ENCODE measurements at places on chromosomes 3 and 15. TPM values are rescaled to one million over a fixed set of nuclear protein-coding genes. Genes with fewer than 3 reads are reported as not detected.
A peak's percentile ranks its signal among the peaks of the same experiment; 100 is the strongest.

BAHD1 gene
- total RNA-seq, result 23.3 TPM

ANKUB1 gene
- total RNA-seq, result not detected

PDZRN3 gene
- total RNA-seq, result 31.9 TPM

- no peak overlapping the region for H3K4me3 ChIP-seq
- H3K4me1 ChIP-seq, result no peaks in the 10 kb centered on the region
- H3K27me3 ChIP-seq, result no peaks in the 10 kb centered on the region
- DNase-seq, result no peak
These were observed 55.4 kb downstream of the PLSCR2 start for GRCh38 chr3:146414010-146414409.

- no peak overlapping the region for H3K4me3 ChIP-seq
- no peaks in the 10 kb centered on the region for H3K36me3 ChIP-seq
- no peaks in the 10 kb centered on the region for H3K27me3 ChIP-seq
These were observed 132.2 kb downstream of the KLF13 start for GRCh38 chr15:31458596-31459399.

SLC22A13 gene
- not detected for total RNA-seq

CADPS gene
- 1.9 TPM for total RNA-seq

- no peak overlapping the region for H3K4me3 ChIP-seq
- no peaks in the 10 kb centered on the region for H3K27me3 ChIP-seq
- H3K27ac ChIP-seq, result peak overlapping the region; percentile 40
- peak; percentile 85 for DNase-seq
These were observed 479.0 kb downstream of the RAP2B start for GRCh38 chr3:153640689-153641665.

DNA sequence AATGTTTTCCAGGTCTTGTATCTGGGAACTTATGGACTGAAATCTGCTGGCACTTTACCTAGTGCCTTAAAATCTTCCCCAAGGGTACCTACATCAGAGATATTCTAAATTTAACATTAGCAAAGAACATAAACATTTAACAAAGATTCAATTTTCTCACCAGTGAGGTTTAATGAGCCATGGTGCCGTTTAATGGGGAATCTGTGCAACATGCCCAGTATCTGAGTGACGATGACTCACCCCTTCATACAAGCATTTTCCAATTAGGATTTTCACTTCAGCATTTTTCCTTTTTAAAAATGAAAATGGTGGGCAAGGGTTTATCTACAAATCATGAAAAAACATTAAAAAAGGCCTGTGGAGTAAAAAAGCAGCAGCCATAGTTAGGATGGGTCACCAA is 189.4 kb downstream of the SLC9A9 start:
- DNase-seq, result no peak
- H3K27ac ChIP-seq, result no peak overlapping the region
- H3K36me3 ChIP-seq, result no peaks in the 10 kb centered on the region

- no peaks in the 10 kb centered on the region for H3K36me3 ChIP-seq
These were observed 33.3 kb downstream of the NR2C2 start for GRCh38 chr3:14980689-14981088.

SOX14 gene
- total RNA-seq, result not detected

SLCO3A1 gene
- 66.2 TPM for total RNA-seq

DNA sequence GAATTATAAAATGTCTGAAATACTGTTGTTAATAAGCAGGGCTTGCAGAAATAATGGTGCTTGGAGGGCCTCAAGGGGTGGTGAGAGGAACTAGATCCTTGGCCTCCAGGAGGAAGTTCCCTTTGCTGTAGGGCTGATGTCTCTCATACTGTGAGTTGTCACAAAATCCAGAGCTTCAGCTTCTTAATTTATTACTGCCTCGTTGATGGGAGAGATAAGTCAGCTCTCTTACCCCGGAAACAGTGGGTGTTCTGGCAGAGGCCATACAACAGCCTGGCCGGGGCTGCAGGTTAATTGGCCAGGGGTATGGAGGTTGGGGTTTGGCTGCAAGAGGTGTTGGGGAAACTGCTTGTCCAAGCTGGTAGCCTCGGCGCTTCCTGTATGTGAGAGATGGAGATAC is 15.5 kb downstream of the MAPKAPK3 start:
- H3K36me3 ChIP-seq, result no peaks in the 10 kb centered on the region
- peaks cover 14% of the 10 kb centered on the region for H3K4me1 ChIP-seq
- H3K4me3 ChIP-seq, result no peak overlapping the region

EDEM1 gene
- 312 TPM for total RNA-seq

DNA sequence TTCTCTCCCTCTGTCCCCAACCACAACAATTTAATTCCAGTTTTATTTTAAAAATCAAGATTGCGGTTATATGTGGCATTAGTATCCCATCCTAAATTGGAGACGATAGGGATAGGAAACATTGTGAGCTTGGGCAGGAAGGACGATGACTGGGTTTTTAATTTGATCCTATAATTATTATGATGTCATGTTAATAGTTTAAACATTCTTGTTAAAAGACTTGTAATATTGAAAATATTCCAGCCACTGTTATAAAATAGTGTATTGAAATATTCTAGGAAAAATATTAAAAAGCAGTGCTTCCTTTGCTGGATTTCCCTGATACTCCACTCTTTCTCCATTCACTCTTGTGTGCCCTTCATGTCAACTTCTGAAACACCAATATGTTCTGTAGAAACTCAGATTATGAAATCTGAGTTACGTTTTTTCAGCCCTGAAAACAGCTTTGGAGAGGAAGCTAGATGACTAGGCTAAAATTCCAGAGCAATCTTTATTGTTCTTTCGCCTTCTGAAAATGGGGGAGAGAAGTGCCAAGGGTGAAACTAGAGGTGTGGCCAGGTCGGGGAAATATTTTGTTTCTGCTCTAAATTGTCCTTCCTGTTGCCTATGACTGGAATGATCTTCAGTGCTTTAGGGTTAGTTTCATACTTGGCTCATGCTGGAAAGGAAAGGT is 46.1 kb upstream of the MAP3K13 start:
- H3K4me3 ChIP-seq, result no peak overlapping the region
- H3K27me3 ChIP-seq, result no peaks in the 10 kb centered on the region
- no peaks in the 10 kb centered on the region for H3K36me3 ChIP-seq

- no peak overlapping the region for H3K4me3 ChIP-seq
- H3K36me3 ChIP-seq, result no peaks in the 10 kb centered on the region
- DNase-seq, result no peak
- peaks cover 19% of the 10 kb centered on the region for H3K27me3 ChIP-seq
- no peaks in the 10 kb centered on the region for H3K4me1 ChIP-seq
These were observed 22.3 kb upstream of the IL1RAP start for GRCh38 chr3:190491533-190492054.

GRCh38 chr15:90711418-90711824 is 5.7 kb upstream of the BLM start:
- peaks cover 3% of the 10 kb centered on the region for H3K4me1 ChIP-seq
- no peak for DNase-seq

EPHA6 gene
- 3.8 TPM for total RNA-seq

DNA sequence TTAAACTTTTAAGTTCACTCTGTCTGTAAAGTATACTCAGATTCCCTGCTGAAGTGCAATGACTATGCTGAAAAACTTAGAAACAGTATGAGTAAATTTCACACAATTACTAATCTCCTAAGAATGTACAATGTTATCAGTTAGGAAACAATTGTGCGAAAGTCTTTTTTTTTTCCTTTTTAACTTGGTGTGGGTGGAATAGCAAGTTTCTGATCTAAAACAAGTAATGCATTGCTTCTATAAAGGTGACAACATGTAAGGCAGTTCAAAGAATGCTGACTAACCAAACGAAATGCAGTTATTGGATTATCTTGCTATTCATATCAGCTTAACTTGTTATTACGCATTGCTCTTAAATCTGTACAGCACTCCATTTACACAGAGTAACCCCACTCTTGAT is 19.3 kb upstream of the SLC12A8 start:
- H3K4me1 ChIP-seq, result no peaks in the 10 kb centered on the region
- DNase-seq, result no peak
- H3K36me3 ChIP-seq, result no peaks in the 10 kb centered on the region
- H3K27me3 ChIP-seq, result no peaks in the 10 kb centered on the region

CEP152 gene
- 9.8 TPM for total RNA-seq

SPATA16 gene
- not detected for total RNA-seq

Data from transverse colon (tissue), 4 donors.